ENCODE measurements at places on chromosomes 1 and 21. TPM values are rescaled to one million over a fixed set of nuclear protein-coding genes. Genes with fewer than 3 reads are reported as not detected.
A peak's percentile ranks its signal among the peaks of the same experiment; 100 is the strongest.

Gene HNRNPCL2
- not detected for polyA plus RNA-seq

DNA sequence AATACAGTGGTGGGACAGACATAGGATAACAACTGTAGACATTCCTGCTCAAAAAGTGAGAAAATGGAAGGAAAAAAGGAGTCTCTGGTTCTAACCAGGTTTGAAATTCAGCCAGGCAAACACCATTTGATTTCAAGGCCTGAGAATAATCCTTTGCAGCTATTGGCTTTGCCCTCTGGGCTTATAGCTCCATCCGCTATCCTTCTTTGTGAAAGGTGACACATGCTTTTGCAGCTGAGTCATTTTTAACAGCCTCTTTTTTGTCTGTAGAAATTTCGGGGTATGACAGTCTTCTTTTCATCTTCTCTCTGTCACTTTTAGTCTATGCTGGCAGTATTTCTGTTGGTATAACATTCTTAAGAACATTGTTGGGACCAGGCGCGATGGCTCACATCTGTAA lies 16.2 kb downstream of the SDHC start:
- no peak for DNase-seq

GRCh38 chr1:72105201-72105600 lies 177.1 kb downstream of the NEGR1 start:
- DNase-seq: no peak

DNA sequence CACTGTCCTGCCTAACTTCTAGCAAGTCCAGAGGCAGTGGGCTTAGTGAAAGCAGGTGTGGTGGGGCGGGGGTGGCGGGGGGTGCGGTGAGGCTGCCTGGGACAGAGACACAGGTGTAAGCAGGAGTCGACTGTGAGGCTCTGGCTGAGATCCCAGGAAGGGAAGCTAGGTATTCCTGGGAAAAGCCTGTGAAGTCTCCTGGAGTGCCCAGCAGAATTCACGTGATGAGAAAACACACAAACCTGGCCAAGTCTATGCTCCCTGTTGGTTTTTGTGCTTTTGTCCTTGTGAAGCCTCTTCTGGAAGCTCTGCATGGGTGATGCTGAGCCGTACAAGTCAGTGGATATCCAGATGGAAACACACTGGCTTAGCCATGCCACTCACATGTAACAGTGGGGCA lies 5.3 kb downstream of the GALNT2 start:
- no peak for DNase-seq

GRCh38 chr1:44467566-44467965 lies 62.5 kb downstream of the RNF220 start:
- DNase-seq: no peak

DNA sequence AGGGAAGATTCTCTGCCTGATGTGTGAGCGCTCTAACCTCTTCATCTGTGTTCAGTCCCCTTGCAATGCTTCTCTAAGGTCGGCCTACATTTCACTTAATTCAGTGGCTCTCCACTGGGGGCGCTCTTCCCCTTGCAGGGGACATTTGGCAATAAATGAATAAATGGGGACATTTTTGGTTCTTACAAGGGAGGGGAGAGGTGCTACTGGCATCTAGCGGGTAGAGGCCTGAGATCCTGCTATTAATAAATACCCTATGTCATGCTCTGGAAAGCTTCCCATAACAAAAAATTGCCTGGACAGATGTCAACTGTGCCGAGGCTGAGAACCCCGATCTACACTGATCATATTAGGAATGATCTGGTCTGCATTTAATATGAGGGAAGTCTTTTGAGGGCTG lies 25.9 kb upstream of the DNAJC11 start:
- DNase-seq: peak; percentile 59

DNA sequence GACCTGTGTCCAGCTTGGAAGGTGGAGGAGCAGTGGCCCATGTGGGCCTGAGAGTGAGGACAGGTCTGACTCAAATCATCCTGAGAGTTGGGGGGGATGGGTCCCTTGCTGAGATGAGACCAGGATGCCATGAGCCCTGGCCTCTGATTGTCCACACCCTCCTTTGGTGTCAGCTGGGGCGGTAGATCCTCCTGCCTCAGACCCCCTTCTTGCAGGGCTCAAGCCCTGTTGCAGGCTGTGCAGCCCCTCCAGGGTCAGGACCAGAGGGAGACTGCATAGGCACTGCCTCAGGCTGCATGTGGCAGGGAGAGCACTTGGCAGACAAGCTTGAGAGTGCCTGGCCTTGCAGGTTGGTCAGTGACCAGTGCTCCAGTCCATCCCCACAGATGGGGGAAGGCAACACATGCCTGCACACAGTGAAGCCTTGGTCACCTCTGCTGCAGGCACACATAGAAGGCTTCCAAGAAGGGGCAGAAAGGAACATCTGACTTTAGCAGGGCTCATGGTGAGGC lies 82.2 kb upstream of the ACTRT2 start:
- DNase-seq: no peak

Gene TMEM240
- 0.21 TPM for polyA plus RNA-seq

Gene PROK1
- polyA plus RNA-seq: not detected

Gene OR2M3
- polyA plus RNA-seq: not detected

Gene RHOU
- 11.9 TPM for polyA plus RNA-seq

Gene SERINC2
- 165 TPM for polyA plus RNA-seq

- DNase-seq: no peak
Measured at GRCh38 chr1:91779548-91780021, 106.4 kb downstream of the TGFBR3 start.

GRCh38 chr1:231699784-231700183 lies 73.2 kb downstream of the DISC1 start:
- no peak for DNase-seq

GRCh38 chr1:35539824-35540261 lies 17.4 kb downstream of the KIAA0319L start:
- DNase-seq: no peak

GRCh38 chr1:205382561-205382960 lies 25.8 kb upstream of the KLHDC8A start:
- DNase-seq: no peak

DNA sequence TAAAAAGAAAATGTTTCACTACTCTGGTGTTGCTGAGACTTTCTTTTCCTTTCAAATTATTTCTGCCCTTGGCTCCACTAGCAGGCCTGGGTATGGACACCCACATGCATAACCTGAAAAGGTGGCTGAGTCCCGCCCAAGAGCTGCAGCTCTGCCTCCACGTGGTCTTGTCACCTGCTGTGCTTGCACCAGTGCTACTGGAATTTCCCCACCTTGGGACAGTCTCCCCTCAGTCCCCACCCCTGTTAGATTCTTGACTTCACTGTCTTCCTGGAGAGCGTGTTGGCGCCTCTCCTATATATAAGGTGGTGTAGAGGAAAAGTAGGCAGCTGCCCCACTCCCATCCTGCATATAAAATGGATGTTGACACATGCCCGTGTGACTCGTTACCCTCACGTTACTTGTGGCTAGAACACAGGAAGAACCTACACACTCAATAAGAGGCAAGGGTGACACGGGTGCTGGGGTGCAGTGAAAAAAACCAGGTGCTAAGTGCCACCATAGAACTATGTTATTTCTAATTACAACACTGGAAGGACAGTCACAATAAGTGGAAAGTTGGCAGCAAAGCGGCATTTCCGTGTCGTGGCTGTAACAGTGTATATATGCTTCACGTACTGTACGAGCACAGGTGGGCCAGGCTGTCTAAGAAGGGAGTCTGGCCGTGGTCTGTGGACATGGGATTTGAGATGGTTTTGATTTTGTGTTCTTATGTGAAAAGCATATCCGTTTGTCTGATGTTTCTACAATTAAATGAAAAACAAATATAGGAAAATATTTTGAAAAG lies 61.0 kb downstream of the POFUT2 start:
- no peak for DNase-seq

GRCh38 chr1:24846671-24847070 lies 83.4 kb downstream of the RUNX3 start:
- no peak for DNase-seq

- DNase-seq: no peak
Measured at GRCh38 chr1:112528076-112528475, 19.3 kb downstream of the WNT2B start.

Gene CHI3L1
- 0.09 TPM for polyA plus RNA-seq

- no peak for DNase-seq
Measured at GRCh38 chr1:63928186-63929105, 154.6 kb downstream of the ROR1 start.

Gene TMPRSS15
- polyA plus RNA-seq: not detected

Gene CLCA1
- not detected for polyA plus RNA-seq

Gene FCAMR
- polyA plus RNA-seq: not detected

DNA sequence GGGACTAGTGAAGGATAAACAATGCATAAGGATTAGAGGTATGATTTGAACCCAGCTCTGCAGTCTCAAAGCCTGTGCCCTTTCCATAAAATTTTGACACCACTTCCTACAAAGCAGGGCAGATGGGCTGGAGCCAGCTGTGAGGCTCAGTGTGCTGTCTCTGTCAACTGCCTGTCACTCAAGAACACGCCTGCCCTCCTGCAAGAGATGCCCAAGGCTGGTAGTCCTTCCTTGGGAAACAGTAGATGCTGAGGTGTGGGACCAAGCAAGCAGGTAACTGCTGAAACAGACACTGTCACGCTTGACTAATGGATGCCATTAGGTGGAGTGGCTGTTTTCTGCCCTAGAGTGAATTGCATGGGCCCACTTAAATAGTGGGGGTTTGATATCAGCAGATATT lies 402.0 kb downstream of the PTPRU start:
- DNase-seq: no peak

- DNase-seq: no peak
Measured at GRCh38 chr1:27968692-27969091, 8.9 kb downstream of the XKR8 start.

Gene GBP7
- polyA plus RNA-seq: not detected

Gene TAS1R2
- polyA plus RNA-seq: not detected

GRCh38 chr1:76635784-76636183 lies 231.5 kb upstream of the ST6GALNAC5 start:
- no peak for DNase-seq

DNA sequence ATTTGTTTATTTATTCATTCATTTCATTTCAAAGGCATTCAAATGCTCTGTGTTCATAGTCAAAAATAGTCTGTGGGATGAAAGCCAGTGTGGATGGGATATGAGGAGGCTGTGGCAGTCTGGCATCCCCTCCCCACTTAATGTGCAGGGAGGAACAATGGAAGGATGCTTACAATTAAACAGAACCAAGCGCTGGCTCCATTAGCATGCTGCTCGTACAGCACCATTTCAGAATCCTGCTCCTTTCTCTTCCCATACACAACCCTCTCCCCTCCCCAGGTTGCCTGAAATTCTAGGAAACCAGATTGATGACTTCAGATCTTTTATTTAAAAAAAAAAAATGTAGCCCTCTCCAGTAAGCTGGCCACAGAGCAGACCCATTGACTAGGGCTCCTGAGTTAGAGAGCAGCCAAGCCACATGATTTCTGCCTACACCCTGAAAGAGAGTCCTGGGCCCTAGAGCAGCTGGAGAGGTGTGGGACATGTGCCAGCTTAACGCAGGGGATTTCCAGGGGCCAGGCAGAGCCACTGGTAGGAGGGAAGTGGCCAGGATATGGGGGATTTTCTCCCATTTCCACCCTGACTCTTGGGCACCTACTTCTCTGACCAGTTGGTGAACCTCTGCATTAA lies 205.2 kb downstream of the ASTN1 start:
- DNase-seq: no peak

Gene SHISAL2A
- not detected for polyA plus RNA-seq

Gene RAP1GAP
- polyA plus RNA-seq: 46.1 TPM

All from HepG2 (cell line).